Activated CD4-positive, alpha-beta memory T cell treated with anti-CD3 and anti-CD28 coated beads, Interleukin-2, amount 10 ng/mL, durations not matched to agents 7 days and 5 days (primary cell): ENCODE measurements at places on chromosomes 12 and 14. TPM values are rescaled to one million over a fixed set of nuclear protein-coding genes. Genes with fewer than 3 reads are reported as not detected.
A peak's percentile ranks its signal among the peaks of the same experiment; 100 is the strongest.

DNA sequence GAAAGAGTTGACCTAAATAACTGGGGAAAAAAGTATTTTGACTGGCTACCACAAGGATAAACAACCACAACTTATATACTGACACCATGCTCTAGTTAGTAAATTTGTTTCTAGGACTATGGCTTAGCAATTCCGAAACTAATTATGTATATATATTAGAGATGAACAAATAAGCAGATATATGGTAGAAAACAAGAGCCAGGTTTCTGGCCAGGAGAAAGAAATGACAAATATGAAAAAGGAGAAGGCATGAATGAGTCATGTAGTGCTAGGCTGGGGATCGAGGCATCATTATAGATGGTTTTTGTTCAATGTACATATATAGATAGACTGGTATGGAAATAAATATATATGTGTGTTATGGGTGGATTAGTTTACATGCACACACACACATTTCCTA, 5.5 kb upstream of the LRRC74A start:
- no peak overlapping the region for H3K27ac ChIP-seq
- H3K4me3 ChIP-seq = no peak overlapping the region
- H3K27me3 ChIP-seq = peaks cover 19% of the 10 kb centered on the region
- no peak for DNase-seq

DNA sequence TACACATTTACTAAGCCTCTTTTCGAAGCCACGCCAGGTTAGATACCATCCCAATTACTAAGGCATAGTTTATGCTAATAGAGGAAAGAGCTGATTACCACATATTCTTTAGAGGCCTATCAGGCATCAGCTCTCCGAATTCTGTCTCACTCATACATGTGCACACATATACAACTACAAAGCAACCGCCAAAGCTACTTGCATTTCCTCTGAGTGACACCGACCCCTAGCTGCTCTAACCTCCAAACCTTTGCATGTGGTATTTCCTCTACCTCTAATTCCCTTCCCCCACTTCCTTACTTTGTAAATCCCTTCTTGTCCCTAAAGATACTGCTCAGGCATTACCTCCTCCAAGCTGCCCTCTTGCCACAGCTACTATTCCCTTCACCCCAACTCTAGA, 107.2 kb downstream of the DUSP6 start:
- peaks cover 40% of the 10 kb centered on the region for H3K36me3 ChIP-seq
- H3K27me3 ChIP-seq = no peaks in the 10 kb centered on the region
- DNase-seq = peak; percentile 70

DNA sequence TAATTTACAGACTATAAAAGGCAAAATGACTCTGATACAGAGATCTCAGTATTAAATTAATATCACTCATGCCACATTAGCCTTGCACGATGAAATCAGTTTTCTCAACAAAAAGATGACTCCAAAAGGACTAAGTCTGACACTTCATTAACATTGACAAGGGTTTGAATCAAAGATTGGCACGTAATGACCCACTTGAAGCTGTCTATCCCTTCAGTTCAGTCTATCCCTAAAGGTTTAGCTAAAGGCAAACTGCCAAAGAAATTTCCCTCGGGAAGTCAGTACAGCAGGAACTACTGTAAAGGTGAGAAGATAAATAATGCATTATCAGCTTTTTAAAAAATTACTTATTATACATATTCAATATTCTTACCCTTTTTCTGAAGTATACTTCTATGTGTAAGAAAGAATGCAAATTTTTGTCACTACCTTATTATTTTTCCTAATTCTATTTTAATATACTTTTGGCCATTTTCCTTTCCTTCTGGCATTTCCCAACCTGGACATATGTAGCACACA, 127.1 kb downstream of the NELL2 start:
- no peaks in the 10 kb centered on the region for H3K36me3 ChIP-seq
- no peak overlapping the region for H3K4me3 ChIP-seq
- DNase-seq = no peak
- no peaks in the 10 kb centered on the region for H3K4me1 ChIP-seq
- no peak overlapping the region for H3K27ac ChIP-seq

- H3K27me3 ChIP-seq = peaks cover 3% of the 10 kb centered on the region
- DNase-seq = no peak
- no peaks in the 10 kb centered on the region for H3K4me1 ChIP-seq
- no peak overlapping the region for H3K27ac ChIP-seq
- no peak overlapping the region for H3K4me3 ChIP-seq
Observed at GRCh38 chr12:3294481-3294911, 196.5 kb upstream of the PRMT8 start.

- no peaks in the 10 kb centered on the region for H3K27me3 ChIP-seq
- peaks cover 1% of the 10 kb centered on the region for H3K4me1 ChIP-seq
- no peak overlapping the region for H3K4me3 ChIP-seq
- no peak overlapping the region for H3K27ac ChIP-seq
- peaks cover 2% of the 10 kb centered on the region for H3K36me3 ChIP-seq
- no peak for DNase-seq
Observed at GRCh38 chr14:23483236-23483854, 13.8 kb downstream of the NGDN start.

DNA sequence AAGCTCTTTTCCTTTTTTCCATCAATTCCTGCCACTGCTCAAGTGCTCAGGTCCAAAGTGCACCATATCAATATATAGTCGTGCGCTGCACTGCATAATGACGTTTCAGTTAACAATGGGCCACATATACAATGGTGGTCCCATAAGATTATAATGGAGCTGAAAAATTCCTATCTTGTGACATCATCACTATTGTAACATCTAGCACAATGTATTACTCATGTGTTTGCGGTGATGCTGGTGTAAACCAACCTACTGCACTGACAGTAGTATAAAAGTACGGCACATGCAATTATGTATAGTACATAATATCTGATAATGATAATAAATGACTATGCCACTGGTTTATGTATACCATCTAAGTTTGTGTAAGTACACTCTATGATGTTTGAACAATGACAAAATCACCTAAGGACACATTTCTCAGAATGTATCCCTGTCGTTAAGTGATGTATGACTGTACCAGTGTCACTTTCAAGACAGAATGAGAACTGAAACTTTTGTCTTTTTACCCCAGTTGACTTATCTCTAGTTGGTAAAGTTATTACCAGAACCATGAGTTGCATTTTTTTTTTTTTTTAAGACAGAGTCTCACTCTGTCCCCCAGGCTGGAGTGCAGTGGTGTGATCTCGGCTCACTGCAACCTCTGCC, 53.7 kb upstream of the INSM2 start:
- H3K4me3 ChIP-seq = no peak overlapping the region
- H3K36me3 ChIP-seq = no peaks in the 10 kb centered on the region
- peaks cover 4% of the 10 kb centered on the region for H3K27me3 ChIP-seq
- no peak overlapping the region for H3K27ac ChIP-seq

- DNase-seq = no peak
- H3K4me3 ChIP-seq = no peak overlapping the region
- H3K4me1 ChIP-seq = peaks cover 1% of the 10 kb centered on the region
- H3K27ac ChIP-seq = no peak overlapping the region
- peaks cover 9% of the 10 kb centered on the region for H3K27me3 ChIP-seq
- no peaks in the 10 kb centered on the region for H3K36me3 ChIP-seq
Observed at GRCh38 chr14:92892589-92892988, 30.4 kb upstream of the CHGA start.

- H3K36me3 ChIP-seq = peaks cover 80% of the 10 kb centered on the region
- peaks cover 84% of the 10 kb centered on the region for H3K4me1 ChIP-seq
- peak overlapping the region; percentile 79 for H3K4me3 ChIP-seq
- peak overlapping the region; percentile 85 for H3K27ac ChIP-seq
Observed at GRCh38 chr12:54980341-54980740, 4.2 kb downstream of the TESPA1 start.

GRCh38 chr12:99658671-99659349, 11.3 kb downstream of the GARIN6 start:
- no peak overlapping the region for H3K27ac ChIP-seq
- no peak for DNase-seq
- H3K36me3 ChIP-seq = no peaks in the 10 kb centered on the region

DNA sequence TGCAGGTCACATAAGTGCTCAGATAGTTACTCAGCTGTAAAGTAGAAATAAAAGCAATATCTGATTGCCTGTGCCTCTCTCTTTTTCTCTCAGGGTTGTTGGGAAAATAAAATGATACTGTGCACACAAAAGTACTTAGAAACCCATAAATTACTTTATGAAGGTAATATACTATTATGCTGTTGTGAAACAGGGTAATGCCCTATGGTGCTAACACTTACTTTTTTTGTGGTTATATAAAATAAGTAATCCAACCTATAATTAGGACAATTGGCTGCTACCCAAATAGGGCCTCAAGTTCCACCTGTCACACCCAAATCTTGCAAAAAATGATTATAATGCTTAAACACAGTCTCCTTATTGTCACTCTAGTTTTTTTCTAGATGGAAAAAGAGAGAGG, 50.6 kb downstream of the DAAM1 start:
- no peak overlapping the region for H3K4me3 ChIP-seq
- no peak overlapping the region for H3K27ac ChIP-seq
- peaks cover 2% of the 10 kb centered on the region for H3K27me3 ChIP-seq
- DNase-seq = no peak

- H3K36me3 ChIP-seq = no peaks in the 10 kb centered on the region
- H3K4me3 ChIP-seq = no peak overlapping the region
- peaks cover 28% of the 10 kb centered on the region for H3K4me1 ChIP-seq
- no peak for DNase-seq
- H3K27ac ChIP-seq = no peak overlapping the region
Observed at GRCh38 chr14:92755495-92755894, 7.1 kb upstream of the LGMN start.

Gene TAS2R7
- total RNA-seq = not detected

Gene HOXC4
- 0.15 TPM for total RNA-seq

Gene RNASE7
- total RNA-seq = not detected
